NCI-H187 (cell line): ENCODE measurements at places on chromosomes 4 and X.

DNA sequence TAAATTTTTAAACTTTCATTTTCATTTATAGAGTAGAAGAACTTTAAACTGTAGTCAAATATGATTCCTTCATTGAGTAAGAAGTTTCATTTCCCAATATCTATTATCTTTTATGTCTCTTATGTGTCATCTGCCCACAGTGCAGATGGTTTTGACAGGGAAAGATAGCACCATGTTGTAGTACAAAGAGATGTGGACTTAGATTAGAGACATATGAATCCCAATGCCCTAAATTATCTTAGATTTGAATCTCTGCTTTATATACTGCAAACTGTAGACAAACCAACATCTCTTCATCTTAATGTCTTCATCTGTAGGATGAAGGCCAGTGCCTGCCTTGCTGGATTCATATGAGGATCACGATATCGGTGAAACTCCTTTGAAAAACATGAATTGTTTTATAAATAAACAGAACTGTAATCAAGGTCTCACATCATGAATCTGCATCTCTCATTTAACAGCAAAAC lies 217.5 kb downstream of the BANK1 start:
- no peak for DNase-seq

- DNase-seq, result no peak
These were observed 90.8 kb downstream of the IRF2 start for GRCh38 chr4:184383497-184384055.

- DNase-seq, result no peak
These were observed 22.5 kb downstream of the LETM1 start for GRCh38 chr4:1833307-1834046.

DNA sequence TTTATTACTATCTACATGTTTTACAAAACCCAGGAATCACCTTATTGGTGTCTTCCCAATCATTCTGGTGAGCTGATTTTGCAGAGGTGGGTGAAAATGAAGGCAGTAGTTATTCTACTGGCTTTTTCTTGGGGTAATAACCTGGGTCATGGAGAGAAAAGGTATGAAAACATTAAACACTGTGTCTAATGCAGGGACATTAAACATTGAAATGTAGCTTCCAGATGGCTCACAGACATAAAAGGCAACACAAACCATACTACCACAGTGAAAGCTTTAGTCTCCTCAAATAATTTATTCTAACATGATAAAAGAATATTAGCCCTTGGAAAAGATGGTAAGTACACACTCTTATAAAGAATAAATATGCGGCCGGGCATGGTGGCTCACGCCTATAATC lies 8.0 kb downstream of the SETD7 start:
- no peak for DNase-seq
